ENCODE measurements at places on chromosomes 1 and 21.

DNA sequence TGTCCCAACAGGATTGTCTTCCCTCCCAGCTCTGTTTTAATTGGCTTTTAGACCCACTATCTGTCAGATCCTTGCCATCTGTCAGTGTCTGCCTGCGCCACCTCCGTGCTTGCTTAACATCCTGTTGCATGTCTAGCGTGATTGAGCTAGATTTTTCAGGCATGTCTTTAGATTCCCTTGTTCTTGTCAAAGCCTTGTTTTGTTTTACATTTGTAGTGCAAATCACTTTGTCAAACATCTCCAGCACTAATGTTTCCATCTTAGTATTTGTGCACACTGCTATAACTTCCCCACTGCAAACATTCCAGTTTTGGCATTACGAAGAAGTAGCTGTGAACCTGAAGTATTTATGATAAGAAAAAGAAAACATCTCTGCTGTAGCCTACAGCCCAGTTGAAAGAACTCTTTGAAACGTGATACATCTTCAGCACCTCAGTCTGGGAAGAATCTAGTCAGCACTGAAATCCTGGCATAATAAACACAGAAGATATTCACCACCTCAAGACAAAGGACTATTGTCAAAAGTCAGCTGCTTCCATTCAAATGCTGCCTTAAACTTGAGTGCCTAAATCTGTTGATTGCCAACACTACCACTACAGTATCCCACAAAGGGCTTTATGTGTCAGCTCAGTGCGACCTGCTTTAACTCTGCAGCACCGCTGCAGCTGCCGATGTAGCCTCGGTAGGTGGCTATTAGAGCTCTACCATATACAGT, 105.0 kb downstream of the FNBP1L start:
- DNase-seq: peak; percentile 81

- no peak for DNase-seq
Observed at GRCh38 chr1:201206176-201206575, 15.6 kb downstream of the IGFN1 start.

DNA sequence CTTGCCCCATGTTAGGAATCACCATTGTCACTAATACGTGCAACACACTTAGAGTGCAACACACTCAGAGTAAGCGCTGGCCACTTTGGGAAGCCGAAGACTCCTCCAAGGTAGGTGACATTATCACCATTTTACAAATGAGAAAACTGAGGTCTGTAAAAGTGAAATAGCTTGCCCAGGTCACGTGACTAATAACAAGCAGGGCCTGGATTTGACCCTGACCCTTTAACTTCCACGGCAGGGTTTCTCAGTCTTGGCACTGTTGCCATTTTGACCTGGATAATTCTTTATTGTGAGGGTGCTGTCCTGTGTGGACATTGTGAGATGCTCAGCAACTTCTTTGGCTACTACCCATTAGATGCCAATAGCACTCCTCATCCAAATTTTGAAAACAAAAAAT, 7.8 kb upstream of the GPR88 start:
- DNase-seq: no peak

GRCh38 chr1:107499139-107499744, 358.4 kb downstream of the NTNG1 start:
- DNase-seq: no peak

DNA sequence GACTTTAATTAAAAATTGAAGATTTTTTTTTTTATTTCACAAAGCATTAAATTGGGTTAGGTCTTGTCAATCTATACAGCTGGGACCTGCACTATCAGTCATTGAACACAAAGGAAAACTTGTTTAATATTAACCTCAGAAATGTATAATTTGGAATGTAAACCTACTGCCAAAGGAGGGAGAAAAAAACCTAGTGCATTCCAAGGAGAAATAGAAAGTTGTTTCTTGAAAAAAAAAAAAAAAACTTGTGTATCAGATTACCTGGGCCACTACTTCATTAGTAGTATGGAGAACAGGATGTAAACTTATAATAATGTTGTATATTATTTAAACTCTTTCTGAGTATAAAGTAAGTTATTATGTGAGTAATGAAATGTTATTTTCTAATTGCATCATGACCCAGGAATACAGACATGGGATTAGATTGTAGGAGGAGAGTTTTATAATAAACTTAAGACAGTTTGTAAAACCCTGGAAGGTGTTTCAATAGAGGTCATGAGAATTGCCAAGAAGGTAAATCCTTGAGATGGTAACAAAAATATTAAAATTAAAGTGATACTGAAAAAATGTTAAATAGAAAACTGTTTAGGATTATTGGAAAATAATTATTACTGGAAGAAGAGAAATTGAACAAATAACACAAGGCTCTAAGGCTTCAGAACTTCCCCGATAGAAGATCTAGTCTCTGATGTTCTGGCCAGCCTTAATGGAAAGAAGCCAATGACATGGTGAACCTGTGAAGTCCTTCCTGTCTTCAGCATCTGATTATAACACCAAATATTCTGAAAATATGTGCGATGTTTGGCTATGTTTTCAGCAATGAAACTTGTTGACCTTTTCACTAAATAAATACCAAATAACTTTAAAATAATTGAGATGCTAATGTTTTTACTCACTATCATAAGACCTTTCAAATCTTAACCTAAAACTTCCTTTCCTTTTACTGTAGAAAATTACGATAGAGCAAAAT, 412.8 kb upstream of the LYPLAL1 start:
- DNase-seq: no peak

Measured in NCI-H1694 treated with DMSO at 0.1 percent for 48 hours (cell line).